ENCODE measurements at places on chromosomes 16 and 17. TPM values are rescaled to one million over a fixed set of nuclear protein-coding genes. Genes with fewer than 3 reads are reported as not detected.

The IRF8 gene
- 25.8 TPM for total RNA-seq

The PRAC1 gene
- total RNA-seq = not detected

The FAM83G gene
- 25.0 TPM for total RNA-seq

The NPIPA3 gene
- 0.23 TPM for total RNA-seq

The CD300LB gene
- 0.08 TPM for total RNA-seq

The ALOX15 gene
- total RNA-seq = not detected

The EVI2A gene
- 2.8 TPM for total RNA-seq

The RAB11FIP4 gene
- total RNA-seq = 3.1 TPM

The KRT36 gene
- total RNA-seq = 0.05 TPM

DNA sequence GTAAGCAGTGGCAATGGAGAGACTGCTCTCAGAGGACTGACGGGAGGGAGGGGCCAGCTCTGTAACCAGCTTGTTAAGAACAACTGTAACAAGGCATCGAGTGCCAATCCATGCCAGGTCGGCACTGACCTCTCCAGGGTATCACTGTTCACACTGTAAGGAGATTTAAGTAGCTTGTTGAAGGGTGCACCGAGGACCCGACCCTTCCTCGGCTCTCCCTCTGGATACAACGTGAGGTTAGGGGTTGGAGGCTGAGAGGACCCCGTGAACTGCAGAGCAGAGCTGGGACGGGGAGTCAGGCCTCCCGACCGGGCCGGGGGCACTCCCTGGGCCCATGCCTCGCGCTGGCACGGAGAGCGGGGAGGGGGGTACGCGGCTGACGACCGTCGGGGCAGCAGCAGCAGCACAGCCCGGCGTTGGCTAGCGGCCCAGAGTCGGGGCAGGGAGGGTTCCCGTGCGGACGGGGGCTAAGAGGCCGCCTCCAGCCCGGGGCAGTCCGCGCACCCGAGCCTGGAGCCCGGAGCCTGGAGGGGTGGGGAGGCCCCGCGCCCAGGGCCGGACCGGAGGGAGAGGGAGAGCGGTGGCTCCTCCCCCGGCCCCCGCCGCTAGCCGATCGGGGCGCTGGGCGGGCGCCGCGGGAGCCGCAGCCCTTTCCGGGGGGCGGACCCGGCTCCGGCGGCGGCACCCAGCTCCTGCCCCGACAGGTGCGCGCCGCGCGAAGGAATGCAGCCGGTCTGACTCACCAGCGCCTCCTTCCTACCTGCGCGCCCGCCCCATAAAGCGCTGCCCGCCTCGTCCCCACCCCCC, at the start of gene ITGB4:
Gene ITGB4, plus strand, starts transcription at position 804 of the 807 bp plus-strand sequence. CDS start 3,245 bp downstream, outside the sequence.
- no peak for DNase-seq

GRCh38 chr17:16888413-16889087, 83.4 kb downstream of the TNFRSF13B start:
- DNase-seq = no peak

DNA sequence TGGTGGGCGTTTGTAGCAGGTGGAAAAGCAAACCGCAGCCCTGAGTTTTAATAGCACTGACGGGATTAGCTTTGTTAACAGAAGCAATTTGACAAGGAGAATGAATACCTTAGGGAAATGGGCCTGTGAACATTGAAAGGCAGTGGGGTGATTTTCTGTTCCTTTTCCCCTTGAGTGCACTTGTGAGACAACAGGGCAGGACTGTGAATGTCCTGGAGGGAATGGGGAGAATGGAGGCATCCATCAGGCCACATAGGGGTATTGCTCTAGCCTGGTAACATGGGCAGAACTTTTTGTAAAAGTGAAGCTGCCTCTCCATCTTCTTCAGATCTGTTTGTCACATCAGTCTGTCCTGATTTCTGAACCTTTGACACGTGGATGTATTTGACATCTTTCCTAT, 26.2 kb downstream of the USP43 start:
- no peak for DNase-seq

DNA sequence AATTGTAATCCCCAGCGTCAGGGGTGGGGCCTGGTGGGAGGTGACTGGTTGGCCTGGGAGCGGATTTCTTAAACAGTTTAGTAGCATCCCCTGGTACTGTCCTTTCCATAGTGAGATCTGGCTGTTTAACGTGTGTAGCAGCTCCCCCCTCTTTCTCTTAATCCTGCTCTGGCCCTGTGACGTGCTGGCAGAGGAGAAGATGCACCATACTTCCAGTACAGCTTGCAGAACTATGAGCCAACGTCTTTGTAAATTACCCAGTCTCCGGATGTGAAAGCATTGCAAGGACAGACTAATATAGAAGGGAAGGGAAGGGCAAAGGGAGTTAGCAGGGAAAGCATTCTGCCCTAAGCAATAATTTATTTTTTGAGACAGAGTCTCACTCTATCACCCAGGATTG, 83.9 kb downstream of the RMI2 start:
- DNase-seq = no peak

DNA sequence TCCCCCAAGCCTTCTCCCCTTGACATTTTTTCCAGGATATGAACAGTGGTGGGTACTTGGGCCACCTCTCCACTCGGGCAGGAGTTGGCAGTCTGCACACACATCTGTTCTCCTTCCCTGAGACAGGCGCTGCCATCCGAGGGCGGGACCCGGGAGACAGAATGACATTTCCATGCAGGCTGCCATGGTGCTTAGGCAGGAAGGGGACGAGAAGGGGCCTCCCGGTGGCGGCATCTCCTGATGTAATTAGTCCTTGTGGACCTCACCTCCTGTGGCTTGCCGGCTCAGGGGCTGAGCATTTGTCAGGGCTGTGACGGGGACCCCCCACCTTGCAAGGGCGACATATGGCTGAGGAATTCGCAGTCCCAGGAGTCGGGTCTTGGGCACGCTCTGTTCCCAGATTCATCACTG, 197.2 kb downstream of the FOXL1 start:
- DNase-seq = no peak

- DNase-seq = no peak
Observed at GRCh38 chr17:32445971-32446370, 1.7 kb downstream of the PSMD11 start.

DNA sequence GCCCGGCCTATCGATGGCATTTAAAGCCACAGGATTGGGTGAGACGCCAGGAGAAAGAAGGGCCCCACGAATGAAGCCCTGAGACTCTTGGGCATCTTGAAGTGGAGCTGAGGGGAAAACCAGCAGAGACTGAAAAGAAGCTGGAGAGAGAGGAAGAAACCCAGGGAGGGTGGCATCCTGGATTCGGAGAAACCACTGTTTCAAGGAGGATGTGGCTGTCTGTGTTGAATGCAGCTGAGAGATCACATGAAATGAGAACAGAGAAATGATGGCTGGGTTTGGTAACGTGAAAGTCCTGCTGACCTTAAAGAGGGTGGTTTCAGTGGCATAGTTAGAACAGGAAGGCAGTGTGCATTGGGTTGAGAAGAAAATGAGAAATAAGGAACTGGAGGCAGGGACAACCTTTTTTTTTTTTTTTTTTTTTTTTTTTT, 3.8 kb downstream of the TNFSF12 start:
- DNase-seq = no peak

DNA sequence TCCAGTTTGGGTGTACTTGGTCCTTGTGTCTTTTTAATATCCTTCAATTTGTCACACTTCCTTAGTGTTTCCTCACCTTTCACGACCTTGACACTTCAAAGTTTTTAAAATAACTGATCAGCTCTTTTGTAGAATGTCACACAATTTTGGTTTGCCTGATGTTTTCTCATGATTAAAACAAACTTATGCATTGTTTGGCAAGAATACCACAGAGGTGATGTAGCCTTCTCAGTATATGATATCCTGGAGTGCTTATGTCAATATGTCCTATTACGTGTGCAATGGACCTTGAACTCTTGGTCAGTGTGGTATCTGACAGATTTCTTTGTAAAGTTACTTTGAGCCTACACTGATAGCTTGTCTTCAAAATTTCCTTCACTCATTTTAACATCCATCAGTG, 297.4 kb downstream of the CNTNAP4 start:
- DNase-seq = no peak

GRCh38 chr16:52446080-52446479, 100.9 kb downstream of the TOX3 start:
- DNase-seq = no peak

DNA sequence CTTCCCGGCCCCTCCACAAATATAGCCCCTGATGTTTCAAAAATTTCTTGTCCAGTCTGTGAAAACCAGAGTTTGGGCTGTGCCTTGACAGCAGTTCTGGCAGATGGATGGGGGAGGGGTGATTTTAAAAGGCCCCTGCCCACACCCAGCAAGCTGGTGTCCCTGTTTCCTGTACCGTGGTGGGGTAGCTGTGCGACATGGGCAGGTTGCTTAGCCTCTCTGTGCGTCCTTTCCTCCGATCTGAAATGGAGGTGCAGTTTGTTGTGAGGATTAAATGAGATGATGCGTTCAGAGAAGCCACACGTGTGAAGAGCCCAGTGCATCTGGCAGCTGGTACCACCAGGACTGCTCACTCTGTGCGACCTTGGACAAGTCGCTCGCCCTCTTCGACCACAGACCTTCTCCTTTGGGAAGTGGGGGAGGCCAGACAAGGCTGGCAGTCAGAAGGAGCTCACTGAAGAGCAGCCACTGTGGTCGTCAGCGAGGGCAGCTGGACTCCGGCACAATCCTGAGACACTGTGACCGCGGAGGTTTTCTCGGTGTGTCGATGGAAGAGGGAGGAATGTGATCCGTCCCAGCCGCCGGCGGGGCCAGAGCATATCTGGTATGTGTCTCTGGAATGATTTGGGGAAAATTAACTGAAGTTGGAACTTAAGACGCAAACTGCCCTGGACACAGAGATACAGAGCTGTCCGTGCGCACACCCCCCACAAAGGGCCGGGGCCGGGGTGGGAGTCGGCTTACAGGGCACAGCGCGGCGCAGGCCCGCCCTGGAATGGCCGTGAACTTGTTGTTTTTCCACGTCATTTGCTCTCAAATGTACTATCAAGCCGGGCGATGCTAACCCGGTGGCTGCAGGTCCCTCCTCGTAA, 721 bp upstream of the WFIKKN2 start:
- DNase-seq = no peak

DNA sequence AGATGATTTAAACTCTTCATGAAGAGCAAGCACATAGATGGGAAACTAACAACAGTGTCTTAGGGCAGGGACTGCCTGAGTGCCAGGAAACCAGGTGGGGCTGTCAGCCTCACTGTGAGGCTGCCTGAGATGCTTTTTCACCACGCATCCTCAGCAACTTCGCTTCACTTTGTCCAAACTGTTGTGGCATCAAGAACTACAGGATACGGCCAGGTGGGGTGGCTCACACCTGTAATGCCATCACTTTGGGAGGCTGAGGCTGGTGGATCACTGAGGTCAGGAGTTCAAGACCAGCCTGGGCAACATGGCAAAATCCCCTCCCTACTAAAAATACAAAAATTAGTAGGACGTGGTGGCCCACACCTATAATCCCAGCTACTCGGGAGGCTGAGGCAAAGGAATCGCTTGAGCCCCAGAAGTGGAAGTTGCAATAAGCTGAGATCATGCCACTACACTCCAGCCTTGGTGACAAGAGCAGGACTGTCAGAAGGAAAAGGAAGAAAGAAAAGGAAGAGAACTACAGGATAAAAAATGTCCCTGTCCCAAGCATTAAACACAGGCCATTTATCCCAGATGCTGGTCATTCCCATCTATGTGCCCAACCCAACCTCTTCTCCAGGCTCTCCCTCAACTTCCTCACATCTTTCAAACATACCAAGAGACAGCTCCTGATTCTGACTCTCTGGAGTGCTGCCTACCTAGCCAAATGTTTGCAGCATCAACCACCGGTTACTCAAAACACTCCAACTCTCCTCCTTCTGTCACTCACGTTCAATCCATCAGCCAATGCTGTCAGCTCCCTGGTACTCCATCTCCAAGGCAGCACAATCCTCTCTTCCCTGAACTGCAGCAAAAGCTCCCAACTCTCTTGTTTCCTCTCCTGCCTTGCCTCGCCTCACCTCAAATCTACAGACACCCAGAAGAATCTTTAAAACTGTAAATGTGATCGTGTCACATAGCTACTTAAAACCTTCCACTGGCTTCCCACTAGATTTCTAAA, 1.6 kb downstream of the EIF4A3 start:
- no peak for DNase-seq

DNA sequence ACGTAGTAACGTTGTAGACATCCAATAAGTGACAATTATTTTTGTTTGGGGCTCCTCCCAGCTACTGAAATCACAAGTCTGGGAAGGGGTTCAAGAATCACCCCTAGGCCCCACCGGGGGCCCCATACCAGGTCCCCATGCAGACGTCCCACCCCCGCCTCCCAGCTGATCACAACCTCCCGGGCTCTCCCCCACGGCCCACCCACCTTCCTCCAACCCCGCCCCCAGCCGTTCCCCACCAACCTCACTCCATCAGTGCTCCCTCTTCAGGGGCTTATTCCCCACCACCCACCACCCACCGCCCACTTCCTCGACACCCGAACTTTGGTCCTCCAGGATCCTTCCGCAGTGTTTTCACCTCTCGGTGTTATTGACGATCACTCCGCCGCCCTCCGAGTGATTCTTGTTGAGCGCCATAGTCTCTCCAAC, 240 bp downstream of the WBP2 start:
- DNase-seq = no peak

DNA sequence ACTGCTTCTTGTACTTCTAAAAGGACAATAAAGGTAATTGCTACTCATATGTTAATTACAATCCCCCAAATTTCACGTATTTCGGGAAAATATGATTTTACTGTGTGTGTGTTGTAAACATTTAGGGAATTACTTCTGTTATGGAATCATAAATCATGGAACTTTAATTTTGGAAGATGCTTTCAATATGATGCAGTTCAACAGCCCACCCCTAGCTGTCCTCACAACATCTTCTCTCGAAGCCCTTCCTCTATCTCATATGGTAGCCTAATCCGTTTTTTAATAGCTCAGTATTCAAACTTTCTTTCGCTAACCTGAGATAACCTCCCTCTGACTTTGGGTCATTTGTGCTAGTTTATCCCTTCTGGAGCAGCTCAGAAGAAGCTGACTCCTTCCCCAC, 78.4 kb downstream of the ANKFN1 start:
- no peak for DNase-seq

GRCh38 chr16:23830276-23830675, 5.5 kb upstream of the PRKCB start:
- no peak for DNase-seq

- DNase-seq = no peak
Observed at GRCh38 chr16:23278031-23278430, 24.1 kb upstream of the SCNN1B start.

- DNase-seq = no peak
Observed at GRCh38 chr16:2006317-2006716, 3.3 kb downstream of the ZNF598 start.

- no peak for DNase-seq
Observed at GRCh38 chr17:69423450-69423849, 9.0 kb downstream of the MAP2K6 start.

DNA sequence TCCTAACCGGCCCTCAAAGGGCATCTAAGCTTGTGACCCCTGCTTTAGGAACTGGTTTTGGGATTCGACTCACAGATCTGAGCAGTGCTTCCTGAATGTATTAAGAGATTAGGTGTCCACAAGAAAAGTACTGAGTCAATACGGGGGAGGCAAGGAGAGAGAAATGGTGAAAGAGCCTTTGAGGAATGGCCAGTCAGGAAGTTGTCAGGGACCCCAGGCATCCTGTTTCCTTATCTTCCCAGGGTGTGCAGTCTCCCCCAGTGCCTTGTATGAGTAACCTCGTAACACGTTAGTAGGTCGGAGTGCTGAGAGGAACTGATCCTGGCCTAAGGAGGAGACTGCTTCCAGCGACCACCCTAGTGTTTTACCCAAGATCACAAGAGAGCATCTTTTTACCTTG, 16.4 kb upstream of the TMED6 start:
- no peak for DNase-seq

- DNase-seq = no peak
Observed at GRCh38 chr16:15898654-15899053, 10.3 kb upstream of the CEP20 start.

GRCh38 chr17:80967404-80967872, 24.2 kb upstream of the CHMP6 start:
- no peak for DNase-seq
